ENCODE measurements at places on chromosomes 1 and 21.
A peak's percentile ranks its signal among the peaks of the same experiment; 100 is the strongest.

GRCh38 chr1:1626207-1627141 lies 5.5 kb upstream of the MMP23B start:
- no peak for DNase-seq

- DNase-seq, result no peak
Observed at GRCh38 chr1:69221524-69221923, 346.2 kb upstream of the LRRC7 start.

DNA sequence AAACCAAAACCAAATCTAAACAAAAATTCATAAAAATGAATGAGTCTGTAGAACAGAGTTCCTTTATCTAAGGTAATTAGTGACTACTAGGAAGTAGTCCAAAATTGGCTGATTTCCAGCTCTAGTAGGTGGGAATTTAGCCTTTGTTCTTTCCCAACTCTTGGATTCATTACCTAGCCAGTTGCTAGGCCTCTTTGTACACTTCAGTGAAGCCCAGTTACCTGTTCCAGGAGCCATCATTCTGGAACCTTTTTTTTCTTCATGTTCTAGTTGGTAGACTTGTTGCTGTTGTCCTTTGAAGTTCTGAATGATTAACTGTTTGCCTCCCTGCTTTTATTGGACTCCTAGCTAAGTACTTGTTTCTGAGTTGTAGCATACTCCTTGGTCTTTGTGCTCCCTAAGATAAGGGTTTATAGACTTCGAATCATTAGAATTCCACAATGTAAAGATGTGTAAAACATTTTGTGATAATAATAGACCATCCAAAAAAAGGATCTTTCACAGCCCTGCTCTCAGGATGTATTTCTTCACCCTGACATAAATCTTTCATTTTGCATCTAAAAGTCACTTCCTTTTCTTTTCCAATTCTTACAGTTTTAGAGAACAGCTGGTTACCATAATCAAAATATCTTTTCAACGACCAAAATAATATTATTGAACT lies 9.8 kb downstream of the PLA2G4A start:
- no peak for DNase-seq

- peak; percentile 24 for DNase-seq
Observed at GRCh38 chr1:55640708-55641473, 425.7 kb upstream of the USP24 start.

DNA sequence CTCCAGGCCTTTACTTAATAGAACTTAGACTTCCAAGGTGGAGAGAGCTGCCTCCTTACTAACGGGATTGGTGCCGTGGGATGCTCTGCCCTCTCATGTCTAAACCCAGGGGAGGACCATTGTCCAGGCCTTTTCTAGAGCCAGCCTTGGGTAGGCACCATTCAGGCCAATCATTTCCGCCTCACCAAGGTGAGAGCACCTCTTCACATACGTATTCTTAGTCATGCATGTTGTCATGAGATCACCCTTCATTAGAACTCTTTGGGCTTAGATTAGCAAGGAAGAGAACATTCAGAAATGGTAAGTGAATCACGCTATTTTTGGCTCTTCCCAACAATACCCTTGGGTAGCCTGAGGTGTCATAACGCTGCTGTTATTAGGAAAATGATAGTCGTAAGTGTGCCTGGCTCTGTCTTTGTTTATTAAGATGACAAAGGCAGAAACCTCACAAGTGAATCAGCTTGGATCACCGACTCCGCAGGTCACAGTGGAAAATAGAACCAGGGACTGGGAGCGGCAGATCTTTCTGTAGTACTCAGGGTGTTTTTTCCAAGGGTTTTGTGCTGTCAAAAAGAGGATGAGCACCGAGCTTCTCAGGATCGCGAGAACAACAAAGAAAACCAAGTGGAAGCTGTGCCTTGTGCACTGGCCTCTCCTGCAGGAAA lies 55.0 kb downstream of the HUNK start:
- DNase-seq, result no peak

DNA sequence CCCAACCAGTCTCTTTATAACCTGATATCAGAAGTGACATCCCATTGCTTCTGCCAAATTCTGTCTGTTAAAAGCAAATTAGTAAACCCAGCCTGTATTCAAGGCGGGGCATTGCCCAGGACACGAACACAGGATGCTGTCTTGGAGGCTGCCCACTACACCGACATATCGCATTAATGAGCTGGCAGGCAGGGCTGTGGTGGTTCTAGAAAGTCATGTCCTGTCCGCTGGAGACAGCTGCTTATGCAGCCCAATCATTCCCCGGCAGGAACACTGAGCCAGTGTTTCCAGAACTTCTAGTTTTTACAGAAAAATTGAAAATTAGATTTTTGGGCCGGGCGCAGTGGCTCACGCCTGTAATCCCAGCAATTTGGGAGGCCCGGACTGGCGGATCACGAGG lies 19.3 kb downstream of the C1orf167 start:
- DNase-seq, result no peak

Data from CD4-positive, alpha-beta T cell treated with Interleukin-1 beta for 1 hour (primary cell).